ENCODE measurements at places on chromosomes 12 and 14.
A peak's percentile ranks its signal among the peaks of the same experiment; 100 is the strongest.

DNA sequence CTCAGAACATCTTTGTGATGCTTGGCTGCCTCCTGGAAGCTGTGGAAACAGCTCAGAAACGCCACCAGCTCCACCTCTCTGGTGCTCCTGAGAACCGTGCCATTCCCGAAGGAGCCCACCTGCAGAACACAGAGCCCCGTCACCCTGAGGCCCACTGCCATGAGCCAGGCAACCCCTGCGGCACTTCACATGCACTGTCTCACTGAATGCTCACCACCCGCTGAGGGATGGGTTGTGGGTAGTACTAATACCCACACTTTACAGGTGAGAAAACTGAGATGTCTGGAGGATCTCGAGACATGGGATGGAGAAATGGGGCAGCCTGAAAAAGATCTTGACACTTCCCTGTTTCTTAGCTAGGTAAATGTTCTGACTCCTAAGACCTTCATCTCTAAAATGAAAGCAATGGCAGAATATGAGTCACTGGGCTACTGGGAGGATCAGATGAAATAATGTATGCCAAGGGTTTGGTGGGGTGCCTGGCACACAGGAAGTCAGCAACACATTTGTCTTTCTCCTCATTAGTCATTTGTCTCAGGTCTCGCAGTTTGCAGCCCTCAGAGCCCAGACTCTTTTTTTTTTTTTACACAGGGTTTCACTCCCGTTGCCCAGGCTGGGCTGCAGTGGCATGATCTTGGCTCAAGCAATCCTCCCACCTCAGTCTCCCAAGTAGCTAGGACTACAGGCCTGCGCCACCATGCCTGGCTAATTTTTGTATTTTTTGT lies 5.3 kb downstream of the OASL start:
- DNase-seq = peak; percentile 87

DNA sequence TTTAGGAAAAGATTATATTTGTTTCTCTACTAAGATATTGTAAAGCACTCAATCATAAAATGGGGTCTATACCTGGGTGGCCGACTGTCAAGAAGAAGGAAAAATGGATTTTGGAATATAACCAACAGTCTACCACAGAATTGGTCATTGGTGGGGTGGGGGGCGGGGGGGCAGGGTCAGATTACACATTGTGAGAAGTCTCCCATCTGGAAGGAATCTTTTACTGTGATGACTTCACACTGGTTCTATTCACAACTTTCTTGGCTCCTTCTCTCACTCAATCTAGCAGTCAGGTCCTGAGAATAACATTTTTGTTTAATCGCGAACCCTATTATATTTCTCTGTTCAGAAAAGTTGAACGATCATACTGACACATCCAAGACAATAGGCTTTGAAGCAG lies 8.7 kb upstream of the CLEC4E start:
- DNase-seq = no peak

GRCh38 chr12:46711756-46712155 lies 114.0 kb downstream of the SLC38A4 start:
- no peak for DNase-seq

DNA sequence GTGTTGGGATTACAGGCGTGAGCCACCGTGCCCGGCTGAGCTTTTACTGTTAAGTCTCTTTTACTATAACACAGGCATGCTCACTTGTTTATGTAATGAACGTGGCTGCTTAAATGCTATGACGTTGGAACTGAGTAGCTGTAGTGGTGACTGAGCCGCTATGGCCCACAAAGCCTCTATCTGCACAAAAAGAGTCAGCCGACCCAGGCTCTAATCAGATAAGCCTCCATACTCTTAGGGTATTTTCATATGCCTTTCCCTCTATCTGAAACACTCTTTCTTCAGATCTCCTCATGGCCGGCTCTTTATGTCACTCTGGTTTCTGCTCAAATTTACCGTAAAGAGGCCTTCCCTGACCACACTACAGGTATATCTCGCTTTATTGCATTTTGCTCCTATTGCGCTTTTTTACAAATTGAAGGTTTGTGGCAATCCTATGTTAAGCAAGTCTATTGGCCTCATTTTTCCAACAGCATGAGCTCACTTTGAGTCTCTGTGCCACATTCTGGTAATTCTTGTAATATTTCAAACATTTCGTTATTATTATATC lies 8.0 kb downstream of the SLC2A14 start:
- DNase-seq = no peak

DNA sequence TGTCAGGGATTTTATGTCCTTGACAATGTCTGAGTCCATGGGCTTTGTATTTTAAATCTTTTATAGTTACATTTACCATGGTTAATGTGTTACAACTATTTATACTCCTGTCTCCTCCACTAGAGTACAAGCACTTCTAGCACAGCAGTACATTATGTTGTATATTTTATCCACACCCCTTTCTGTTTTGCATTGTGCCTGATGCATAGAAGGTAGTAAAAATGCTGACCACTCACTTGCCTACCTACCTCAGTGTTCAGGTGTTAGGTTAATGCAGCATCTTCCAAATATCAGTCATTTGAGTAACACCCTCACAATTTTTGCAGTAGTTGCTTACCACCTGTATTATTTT lies 31.1 kb upstream of the SLC38A2 start:
- no peak for DNase-seq

DNA sequence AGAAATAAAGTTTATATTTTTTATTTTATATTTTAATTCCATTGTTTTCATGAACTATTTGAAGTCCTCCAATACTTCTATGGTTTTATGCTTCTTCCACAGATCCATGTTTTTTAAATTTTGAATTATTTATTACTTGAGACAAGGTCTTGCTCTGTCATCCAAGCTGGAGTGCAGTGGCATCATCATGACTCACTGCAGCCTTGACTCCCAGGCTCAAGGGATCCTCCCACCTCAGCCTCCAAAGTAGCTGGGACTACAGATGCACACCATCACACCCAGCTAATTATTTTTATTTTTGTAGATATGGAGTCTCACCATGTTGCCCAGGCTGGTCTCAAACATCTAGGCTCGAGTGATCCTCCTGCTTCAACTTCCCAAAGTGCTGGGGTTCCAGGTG lies 28.8 kb upstream of the DLGAP5 start:
- DNase-seq = peak; percentile 72

- peak; percentile 60 for DNase-seq
These were observed 8.7 kb upstream of the SLC4A8 start for GRCh38 chr12:51415931-51416330.

DNA sequence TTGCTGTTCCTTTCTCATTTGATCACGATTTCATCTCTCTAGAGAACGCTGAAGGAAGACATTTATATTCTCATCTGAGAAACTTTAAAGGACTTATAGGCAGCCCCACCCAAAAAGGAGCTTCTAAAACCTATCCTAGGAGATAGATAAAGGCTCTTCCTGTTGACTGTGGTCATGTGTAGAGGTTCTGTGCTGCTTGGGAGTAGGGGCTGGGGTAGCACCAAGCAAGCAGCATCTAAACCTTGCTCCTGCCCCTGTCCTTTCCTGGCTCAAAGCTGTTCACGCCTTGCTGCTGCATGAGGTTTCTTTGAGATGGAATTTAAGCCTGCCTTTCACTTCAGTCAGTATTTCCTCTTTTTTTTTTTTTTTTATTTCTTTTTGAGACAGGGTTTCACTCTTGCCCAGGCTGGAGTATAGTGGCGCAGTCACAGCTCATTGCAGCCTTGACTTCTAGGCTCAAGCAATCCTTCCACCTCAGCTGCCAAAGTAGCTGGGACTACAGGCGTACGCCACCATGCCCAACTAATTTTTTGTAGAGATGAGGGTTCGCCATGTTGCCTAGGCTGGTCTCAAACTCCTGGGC lies 41.4 kb downstream of the RAB35 start:
- DNase-seq = no peak

- DNase-seq = no peak
These were observed 1247.4 kb downstream of the LRFN5 start for GRCh38 chr14:42854061-42854460.

GRCh38 chr14:93103392-93104080 lies 12.2 kb downstream of the ITPK1 start:
- no peak for DNase-seq

- no peak for DNase-seq
These were observed 8.2 kb downstream of the PCNX1 start for GRCh38 chr14:70915415-70915814.

DNA sequence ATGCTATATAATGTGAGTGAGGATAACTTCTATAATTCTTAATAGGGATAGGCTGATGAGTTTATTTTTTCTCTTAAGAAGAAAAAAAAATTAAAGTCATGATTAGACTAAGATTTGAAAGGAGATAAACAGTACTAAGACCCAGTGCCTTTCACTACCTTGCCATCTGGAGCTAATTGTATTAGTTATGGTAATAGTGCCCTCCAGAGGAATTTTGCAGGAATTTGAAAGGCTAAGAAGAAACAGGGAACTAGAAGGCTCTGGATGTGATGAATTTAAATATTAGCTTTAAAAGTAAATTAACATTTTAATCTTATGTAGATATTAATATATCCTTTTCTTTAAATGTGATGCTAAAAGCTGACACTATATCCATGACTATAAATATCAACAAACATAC lies 36.6 kb upstream of the PIK3C2G start:
- DNase-seq = peak; percentile 57

DNA sequence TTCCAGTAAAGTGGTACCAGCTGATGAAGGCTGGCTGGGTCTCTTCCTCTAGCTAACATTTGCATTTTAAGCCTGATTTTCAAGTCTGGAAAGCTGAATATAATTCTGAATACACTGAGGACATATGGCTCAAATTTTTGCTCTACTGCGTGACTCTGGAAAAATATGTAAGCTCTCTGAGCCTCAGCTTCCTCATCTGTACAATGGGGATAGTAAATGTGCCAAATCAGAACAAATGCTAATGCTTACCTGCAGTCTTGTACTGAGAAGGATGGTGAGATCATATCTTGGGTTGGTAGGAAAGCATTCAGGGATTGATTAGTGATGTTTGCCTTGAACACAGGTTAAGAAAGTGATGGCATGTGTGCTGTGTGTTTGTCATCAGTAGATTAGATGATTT lies 14.6 kb downstream of the HNF1A start:
- no peak for DNase-seq

- DNase-seq = peak; percentile 37
These were observed 17.3 kb downstream of the ARID4A start for GRCh38 chr14:58315606-58316005.

- no peak for DNase-seq
These were observed 47.7 kb downstream of the CLMN start for GRCh38 chr14:95272057-95272456.

- DNase-seq = no peak
These were observed 64.8 kb upstream of the PLEKHA5 start for GRCh38 chr12:19064713-19065112.

- peak; percentile 55 for DNase-seq
These were observed 34.1 kb upstream of the CIT start for GRCh38 chr12:119911182-119911581.

- no peak for DNase-seq
These were observed 103.2 kb upstream of the MDGA2 start for GRCh38 chr14:47778631-47779030.

- DNase-seq = no peak
These were observed 230.5 kb downstream of the ETNK1 start for GRCh38 chr12:22855456-22855855.

DNA sequence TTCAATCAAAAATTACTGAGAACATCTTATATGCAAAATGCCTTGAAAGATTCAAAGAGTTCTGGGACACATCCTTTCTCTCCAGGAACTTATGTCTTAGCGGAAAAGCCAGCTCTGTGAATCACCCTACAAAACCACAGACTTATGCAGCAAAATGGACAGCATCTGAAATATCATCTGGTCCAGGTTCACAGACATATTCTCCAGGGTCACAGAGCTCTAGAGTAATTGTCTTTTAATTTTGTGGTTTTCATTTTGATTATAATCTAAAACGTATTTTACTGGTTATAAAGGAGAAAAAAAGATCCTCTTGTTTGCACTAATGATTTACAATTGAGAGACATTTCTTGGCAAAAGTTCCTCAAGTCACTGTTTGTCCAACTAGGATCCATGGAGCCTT lies 246.2 kb downstream of the MSRB3 start:
- peak; percentile 54 for DNase-seq

- no peak for DNase-seq
These were observed 13.6 kb upstream of the FAIM2 start for GRCh38 chr12:49917166-49917787.

DNA sequence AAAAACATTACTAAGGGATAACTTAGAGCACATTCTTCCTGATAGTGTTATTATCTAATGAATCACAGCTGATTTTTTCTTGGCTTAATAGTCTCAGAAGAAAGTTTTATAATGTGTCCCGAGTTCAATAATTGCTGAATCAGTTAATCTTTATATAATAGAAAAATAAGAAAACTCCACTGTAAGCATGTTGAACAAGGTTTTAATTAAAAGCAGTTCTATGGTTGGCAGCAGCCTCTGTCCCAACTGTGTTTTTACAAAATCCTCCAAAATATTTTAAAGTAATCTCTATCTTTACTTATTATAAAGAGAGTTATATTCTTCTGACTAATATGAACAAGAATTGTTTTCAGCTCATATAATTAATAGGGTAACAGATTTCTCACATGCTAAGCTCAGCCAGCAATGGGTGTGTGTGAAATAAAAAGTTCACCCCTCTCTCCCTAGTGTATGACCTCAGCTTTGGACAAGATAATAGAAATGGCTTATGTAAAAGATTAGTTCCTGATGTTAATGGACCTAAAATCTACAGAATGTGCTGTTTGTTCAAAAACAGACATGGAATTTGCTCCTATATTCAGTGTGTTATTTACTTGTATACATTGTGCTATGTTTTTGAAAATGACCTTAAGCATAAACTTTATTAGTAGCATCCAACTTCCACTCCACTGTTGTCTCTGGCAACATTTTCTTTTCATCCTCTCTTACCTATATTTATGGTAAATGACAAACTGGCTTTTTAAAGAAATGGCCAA lies 67.1 kb upstream of the DCN start:
- no peak for DNase-seq

GRCh38 chr12:42546709-42547108 lies 42.8 kb downstream of the PRICKLE1 start:
- DNase-seq = no peak
